ENCODE measurements at places on chromosomes 11 and 22.

GRCh38 chr11:11910541-11910940 is 68.8 kb downstream of the USP47 start:
- no peak for DNase-seq

- no peak for DNase-seq
Observed at GRCh38 chr11:37230865-37231264, 632.8 kb upstream of the RAG2 start.

GRCh38 chr11:70467201-70468085 is 69.1 kb downstream of the CTTN start:
- DNase-seq: peak; percentile 50

- no peak for DNase-seq
Observed at GRCh38 chr22:47690586-47690985, 928.1 kb downstream of the TBC1D22A start.

DNA sequence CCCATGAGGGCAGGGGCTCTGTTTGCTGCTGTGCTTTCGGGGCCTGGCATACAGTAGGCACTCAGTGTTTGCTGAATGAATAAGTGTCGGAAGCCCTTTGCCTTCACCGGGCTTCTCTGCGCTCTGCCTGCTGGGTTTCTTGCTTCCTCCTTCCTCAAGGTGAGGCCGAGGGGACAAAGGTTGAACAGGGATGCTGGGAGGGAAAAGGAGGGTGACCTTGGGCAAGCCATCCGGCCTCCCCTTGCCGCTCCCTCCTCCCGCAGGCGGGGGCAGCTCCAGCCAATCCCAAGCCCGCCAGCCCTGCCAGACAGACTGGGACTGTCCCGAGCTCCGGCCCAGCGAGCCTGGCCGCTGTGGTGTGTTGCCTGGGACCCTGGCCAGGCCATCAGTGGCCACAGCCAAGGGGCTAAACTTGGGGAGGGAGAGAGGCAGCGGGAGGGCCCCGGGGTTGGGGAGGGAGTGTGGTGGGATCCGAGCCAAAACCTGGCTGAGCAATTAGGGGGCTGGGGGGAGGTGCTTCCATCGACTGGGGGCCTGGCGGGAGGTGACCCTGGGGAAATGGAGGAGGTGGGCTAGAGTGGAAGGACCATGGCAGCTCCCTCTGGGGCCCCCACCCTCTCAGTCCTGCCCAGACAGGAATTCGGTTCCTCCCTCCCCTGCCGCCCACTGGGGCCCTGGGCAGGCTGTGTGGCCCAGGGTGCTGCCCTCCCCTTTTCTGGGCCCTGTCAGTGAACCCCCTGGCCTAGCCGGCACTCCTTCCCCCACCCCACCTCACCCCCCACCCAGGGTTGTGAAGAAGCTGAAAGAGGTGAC is 3.4 kb upstream of the RCOR2 start:
- no peak for DNase-seq

DNA sequence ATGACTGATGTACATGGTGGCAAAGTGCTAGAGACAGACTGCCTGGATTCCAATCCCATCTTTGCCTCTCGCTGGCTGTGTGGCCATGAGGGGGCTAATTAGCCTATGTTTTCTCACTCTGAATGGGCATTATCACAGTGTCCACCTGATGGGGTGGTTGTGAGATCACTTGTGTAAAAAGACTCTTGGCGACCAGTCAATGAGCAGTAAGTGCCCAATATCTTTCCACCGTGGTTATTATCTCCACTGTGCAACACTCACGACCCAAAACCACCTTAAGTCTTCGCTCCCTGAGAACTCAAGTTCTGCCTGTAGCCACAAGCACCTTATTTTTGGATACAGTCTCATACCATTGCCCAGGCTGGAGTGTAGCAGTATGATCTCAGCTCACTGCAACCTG is 52.1 kb downstream of the PLEKHA7 start:
- DNase-seq: no peak

- DNase-seq: no peak
Observed at GRCh38 chr11:130118636-130119387, 40.8 kb upstream of the ST14 start.

GRCh38 chr11:80846979-80847378 is 1406.1 kb upstream of the TENM4 start:
- DNase-seq: no peak

- no peak for DNase-seq
Observed at GRCh38 chr11:45960387-45961095, 38.1 kb downstream of the LARGE2 start.

GRCh38 chr22:50452649-50453048 is 22.2 kb downstream of the SBF1 start:
- DNase-seq: no peak

- DNase-seq: no peak
Observed at GRCh38 chr11:114058026-114058706, 1.3 kb upstream of the ZBTB16 start.

- no peak for DNase-seq
Observed at GRCh38 chr11:66626926-66627325, 10.5 kb downstream of the RBM14 start.

DNA sequence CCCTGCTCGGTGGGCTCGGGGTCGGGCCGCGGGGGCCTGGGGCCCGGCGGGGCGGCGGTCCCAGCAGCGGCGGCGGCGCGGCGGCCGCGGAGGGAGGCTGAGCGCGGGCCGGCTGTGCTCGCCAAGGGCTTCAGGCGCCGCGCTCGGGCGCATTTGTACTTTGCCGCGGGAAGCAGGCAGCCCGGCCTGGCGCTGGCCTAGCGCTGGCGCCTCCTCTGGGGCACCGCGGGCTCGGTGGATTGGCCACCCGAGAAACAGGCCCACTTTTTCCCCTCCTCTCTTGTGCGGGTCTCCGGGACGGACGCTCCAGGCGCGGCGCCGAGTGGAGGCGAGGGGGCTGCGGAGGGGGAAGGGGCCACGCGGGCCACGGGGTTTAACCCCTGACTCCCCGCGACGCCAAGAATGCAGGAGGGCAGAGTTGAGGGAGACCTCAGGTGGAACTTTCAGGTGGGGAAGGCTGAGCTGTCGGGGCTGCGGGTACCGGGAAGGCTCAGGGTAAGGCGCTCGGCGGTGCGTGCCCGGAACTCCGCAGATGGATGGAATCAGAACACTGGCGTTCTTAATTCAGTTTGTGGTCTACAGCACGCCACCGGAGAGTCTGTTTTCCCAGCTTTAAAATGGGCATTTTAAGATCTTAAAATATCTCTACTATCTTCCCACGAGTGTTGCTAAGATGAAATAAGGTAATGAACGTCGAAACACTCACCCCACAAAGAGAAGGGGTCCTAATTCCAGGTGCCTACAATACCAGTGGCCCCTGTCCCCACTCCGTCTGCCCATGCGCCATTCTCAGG is at the start of gene CHRDL2:
TSS of gene CHRDL2 (minus strand) at position 126 of the 794 bp plus-strand sequence. CDS start 538 bp downstream, outside the sequence.
- no peak for DNase-seq

All from H54 (cell line).